ENCODE measurements at places on chromosomes 4 and X. TPM values are rescaled to one million over a fixed set of nuclear protein-coding genes. Genes with fewer than 3 reads are reported as not detected.

Gene PAGE4
- not detected for total RNA-seq

Gene CNGA1
- total RNA-seq: not detected

Gene TNIP3
- total RNA-seq: 0.17 TPM

Gene MRFAP1L1
- total RNA-seq: 70.0 TPM

Gene SNX12
- total RNA-seq: 88.8 TPM

Gene CFAP99
- total RNA-seq: not detected

Gene KCND1
- 1.9 TPM for total RNA-seq

Gene ETDB
- total RNA-seq: not detected

Gene USP26
- total RNA-seq: not detected

Gene PACRGL
- 25.6 TPM for total RNA-seq

Gene GLRB
- total RNA-seq: 11.8 TPM

Gene C4orf51
- not detected for total RNA-seq

Gene TSPYL2
- total RNA-seq: 11.9 TPM

Gene ADGRG4
- total RNA-seq: under 0.01 TPM

Gene THAP9
- total RNA-seq: 4.5 TPM

Gene MUC7
- not detected for total RNA-seq

Gene PLAC8
- total RNA-seq: not detected

Gene EPGN
- 0.17 TPM for total RNA-seq

Gene F8A1
- total RNA-seq: 8.3 TPM

Gene UNC5C
- total RNA-seq: 2.5 TPM

Gene TMPRSS11F
- not detected for total RNA-seq

Gene FAM47E
- 1.3 TPM for total RNA-seq

Gene SCML1
- total RNA-seq: 10.3 TPM

Gene NPY2R
- total RNA-seq: not detected

Gene SGMS2
- total RNA-seq: 114 TPM

Gene RBM46
- 0.15 TPM for total RNA-seq

Gene UGT2B17
- total RNA-seq: not detected

Gene RPS6KA6
- total RNA-seq: 3.1 TPM

Gene OPRPN
- total RNA-seq: not detected

Gene UTP14A
- 17.0 TPM for total RNA-seq

Gene SOD3
- total RNA-seq: 42.3 TPM

Gene RBMXL3
- total RNA-seq: not detected

Gene MGAT4D
- total RNA-seq: under 0.01 TPM

Gene INTU
- total RNA-seq: 6.3 TPM

Gene ADAMTS3
- total RNA-seq: 5.1 TPM

Gene TIGD4
- total RNA-seq: 0.17 TPM

Gene EDA
- total RNA-seq: 0.73 TPM

Gene EDA2R
- total RNA-seq: 22.8 TPM

Gene NDST4
- not detected for total RNA-seq

Gene DMRTC1
- not detected for total RNA-seq

Gene UGT2B11
- total RNA-seq: not detected

Gene HTR2C
- not detected for total RNA-seq

Gene ASMT
- total RNA-seq: not detected

Gene CTAG2
- total RNA-seq: not detected

Gene TMA16
- 28.2 TPM for total RNA-seq

Gene COX7B2
- not detected for total RNA-seq

Gene PABPC1L2B
- total RNA-seq: not detected

Gene TCEAL7
- total RNA-seq: 43.7 TPM

Gene NR3C2
- total RNA-seq: 4.8 TPM

Gene ARHGAP6
- total RNA-seq: 10.3 TPM

Gene LRCH2
- 6.9 TPM for total RNA-seq

Gene LINC00632
- total RNA-seq: 1.7 TPM

Gene CT55
- total RNA-seq: not detected

Gene ZFYVE28
- total RNA-seq: 23.3 TPM

Gene SH3BP2
- 22.2 TPM for total RNA-seq

Gene SPINK2
- total RNA-seq: not detected

Gene PRKG2
- total RNA-seq: 23.3 TPM

All from smooth muscle cell of trachea (primary cell).